ENCODE measurements at places on chromosomes 6 and 20.

DNA sequence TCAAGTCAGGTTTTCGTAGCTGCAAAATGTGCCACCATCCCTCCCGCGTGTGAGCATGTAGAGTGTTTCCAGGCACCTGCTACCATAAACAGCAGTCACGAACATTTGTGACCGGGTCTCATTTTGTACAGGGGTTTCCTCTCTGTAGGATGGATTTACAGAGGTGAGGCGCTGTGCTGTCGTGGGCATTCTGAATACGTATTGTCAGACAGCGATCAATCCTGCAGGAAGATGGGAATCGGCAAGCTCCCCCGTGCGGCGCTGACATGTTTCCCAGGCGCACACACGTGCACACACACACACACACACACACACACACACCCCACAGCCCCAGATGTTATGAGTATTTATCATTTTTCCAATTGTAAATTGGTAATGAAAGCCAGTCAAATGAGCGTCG, 15.8 kb downstream of the ANKRD60 start:
- no peak for DNase-seq

DNA sequence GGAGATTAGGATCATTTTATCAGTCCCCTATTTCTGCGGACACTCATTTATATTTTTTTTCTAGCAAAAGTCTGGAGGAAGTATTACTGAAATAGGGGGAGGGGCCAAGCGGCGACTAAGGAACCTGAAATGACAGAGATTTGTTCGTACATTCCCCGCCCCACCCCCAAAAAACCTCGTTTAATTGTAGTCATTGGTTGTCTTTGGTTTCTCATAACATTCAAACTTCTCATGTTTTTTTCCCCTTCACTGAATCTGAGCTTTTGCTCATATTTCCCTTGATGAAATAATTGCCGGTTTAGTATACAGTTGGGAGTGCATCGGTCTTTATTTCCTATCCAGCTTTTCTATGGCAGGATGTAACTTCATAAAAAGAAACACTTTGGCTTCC, 768 bp upstream of the FYN start:
- DNase-seq = no peak

DNA sequence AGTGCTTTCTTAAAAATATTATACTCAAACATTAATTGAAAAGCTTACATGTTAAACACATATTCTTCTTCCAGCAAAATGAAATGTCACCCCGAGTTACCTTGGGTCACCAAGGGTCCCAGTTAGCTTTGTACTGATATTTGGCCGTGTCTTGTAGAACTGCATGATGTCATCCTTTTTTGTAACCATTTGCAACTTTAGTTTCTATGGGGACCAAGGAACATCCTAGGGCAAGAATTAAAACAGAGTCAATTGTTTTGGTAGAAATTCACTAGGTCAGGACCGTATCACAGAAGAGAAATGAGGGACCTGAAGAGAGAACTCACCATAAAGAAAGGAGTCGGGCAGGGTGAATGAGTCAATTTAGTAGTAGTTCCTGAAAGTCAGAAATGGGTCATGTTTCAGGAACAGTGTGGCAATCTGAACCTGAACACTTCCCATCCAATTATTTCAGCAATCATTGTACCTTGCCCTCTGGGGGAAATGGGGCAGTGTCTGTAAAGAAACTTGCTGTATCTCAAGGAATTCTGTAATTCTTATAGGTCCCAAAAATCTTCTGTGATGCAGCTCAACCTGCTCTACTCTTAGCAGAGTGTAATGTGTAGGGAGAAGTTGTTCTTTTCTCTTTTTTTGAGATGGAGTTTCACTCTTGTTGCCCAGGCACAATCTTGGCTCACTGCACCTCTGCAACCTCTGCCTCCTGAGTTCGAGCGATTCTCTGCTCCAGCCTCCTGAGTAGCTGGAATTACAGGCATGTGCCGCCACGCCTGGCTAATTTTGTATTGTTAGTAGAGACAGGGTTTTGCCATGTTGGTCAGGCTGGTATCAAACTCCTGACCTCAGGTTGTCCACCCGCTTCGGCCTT, 5.3 kb upstream of the AKAP7 start:
- no peak for DNase-seq

GRCh38 chr6:70124882-70125545, 177.9 kb downstream of the COL9A1 start:
- DNase-seq = peak; percentile 69

Data from HS-5 (cell line).